Pancreas (tissue), 10 donors: ENCODE measurements at places on chromosomes 6 and 20. TPM values are rescaled to one million over a fixed set of nuclear protein-coding genes. Genes with fewer than 3 reads are reported as not detected.

The MATN4 gene
- 6.4 TPM for total RNA-seq

The CSE1L gene
- 21.9 TPM for total RNA-seq

The FOXF2 gene
- 0.19 TPM for total RNA-seq

The APCDD1L gene
- total RNA-seq = 0.46 TPM
